ENCODE measurements at places on chromosomes 4 and X.

GRCh38 chr4:88755454-88755853, 57.8 kb upstream of the NAP1L5 start:
- DNase-seq = no peak

DNA sequence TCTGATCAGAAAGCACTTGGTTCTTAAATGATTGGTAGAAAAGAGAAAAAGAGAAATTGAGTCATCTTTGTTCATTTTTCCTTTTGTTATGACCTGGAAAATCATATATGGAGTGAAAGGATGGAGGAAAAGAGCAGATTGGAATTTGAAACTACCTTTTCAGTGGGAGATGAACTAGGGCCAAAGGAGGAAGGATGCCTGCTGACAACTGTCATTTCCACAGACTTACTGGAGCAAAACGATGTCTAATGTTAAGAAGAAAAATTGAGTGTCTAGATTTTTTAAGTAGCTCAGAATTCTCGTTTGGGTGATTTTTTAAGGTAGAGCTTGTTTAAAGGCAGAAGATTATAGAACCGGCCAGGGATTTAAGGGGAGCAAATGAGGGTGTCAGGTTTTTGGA, 144.6 kb upstream of the KCNIP4 start:
- DNase-seq = no peak

GRCh38 chr4:174096456-174096855, 187.0 kb downstream of the FBXO8 start:
- DNase-seq = no peak

DNA sequence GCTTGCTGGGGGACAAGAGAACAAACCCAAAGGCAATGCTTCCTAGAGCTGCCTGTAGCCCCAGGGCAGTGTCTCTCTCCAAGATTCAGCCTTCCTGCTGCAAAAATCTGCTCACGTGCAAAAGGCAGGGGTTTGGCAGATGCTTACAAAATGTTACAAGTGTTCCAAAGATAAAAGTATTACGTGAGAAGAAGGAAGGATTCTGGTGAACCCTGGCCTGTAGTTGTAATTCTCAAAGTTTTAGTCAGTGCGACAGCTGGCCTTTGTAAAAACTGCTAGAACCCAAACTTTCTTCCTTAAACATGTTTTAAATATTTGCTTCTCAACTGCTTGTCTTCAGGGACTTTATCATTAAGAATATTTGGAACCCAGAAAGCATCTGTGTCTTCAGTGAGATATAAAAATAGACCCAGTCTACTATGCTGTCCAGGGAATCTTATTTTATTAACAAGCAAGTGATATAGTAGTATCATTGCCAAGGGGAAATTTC, 232.3 kb downstream of the FRMPD4 start:
- DNase-seq = no peak

GRCh38 chr4:140344101-140344500, 29.3 kb upstream of the SCOC start:
- no peak for DNase-seq

GRCh38 chr4:55330241-55330640, 15.8 kb upstream of the SRD5A3 start:
- DNase-seq = no peak

GRCh38 chrX:12977761-12978204, 2.9 kb downstream of the TMSB4X start:
- DNase-seq = no peak

- no peak for DNase-seq
Observed at GRCh38 chr4:110614173-110614963, 8.5 kb downstream of the PITX2 start.

DNA sequence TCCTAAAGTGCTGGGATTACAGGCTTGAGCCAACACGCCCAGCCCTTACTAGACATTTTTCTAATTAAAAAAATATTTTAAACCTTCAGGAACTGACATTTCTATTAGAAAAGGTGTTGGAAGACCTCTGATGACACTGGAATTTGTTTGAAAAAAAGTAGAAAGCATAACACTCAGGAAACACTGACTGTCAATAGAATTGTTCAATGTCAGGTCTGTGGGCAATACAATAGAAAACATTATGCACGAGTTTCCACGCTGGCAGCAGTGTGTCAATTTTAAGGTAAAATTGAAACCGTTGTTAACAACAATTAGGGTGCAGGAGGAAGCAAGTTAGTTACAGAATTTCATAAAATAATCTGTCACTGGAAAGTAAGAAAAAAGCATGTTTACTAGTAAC, 140.7 kb upstream of the KLHL4 start:
- DNase-seq = no peak

DNA sequence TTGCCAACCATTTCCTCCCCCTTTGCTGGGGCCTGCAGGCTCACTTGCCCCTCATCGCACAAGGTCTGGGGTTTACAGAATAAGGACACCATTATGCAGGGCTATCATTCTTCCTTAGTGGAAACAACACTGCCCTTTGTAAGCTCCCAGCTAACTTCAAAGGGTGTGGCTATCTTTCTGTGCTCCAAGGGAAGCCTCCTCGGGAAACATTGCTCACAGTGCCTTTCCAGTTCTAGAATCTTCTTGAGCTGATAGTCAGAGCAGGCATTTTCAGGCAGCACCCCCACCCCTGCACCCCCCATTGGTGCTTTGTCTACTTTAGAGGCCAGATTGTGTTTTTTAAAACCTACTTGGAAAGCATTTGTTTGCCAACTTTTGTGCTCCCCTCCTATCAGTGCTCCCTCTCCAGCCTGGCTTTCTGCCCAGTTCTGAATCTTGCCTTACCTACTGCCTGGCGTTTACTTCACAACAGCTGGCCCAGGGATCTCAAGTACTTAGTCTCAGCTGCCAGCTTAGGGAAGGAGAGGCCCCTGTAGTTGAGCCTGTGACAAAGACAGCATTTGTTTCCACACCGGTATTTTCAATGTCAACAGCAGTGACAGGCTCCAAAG, 53.5 kb downstream of the PLAC1 start:
- no peak for DNase-seq

GRCh38 chr4:89739311-89739988, 97.5 kb downstream of the SNCA start:
- DNase-seq = no peak

DNA sequence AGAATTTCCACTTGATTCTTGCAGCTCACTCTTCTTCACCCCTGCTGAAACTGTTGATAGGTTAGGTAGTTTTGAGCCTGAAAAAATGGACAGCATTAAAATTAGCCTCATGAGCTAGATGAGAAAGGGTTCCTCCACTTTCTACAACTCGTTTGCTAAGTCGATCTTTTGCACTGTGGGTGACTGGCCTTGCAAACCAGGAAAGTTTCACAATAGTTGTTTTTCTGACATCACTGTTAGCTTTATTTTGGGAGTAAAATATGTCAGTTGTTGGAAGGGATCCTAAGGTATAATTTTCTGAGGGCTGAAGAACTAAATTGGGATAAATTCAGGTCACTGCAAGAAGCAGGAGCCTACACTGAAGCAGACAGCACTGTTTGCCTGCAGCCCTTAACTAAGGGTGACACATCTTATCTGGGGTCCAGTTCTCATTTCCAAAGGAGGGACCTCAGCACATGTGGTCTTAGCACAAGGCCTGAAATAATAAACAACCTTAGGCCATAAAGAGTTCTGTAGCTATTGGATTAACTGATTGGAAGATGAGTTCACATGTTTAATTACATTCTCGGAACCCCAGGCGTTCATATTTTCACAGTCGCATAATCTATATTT, 29.1 kb downstream of the ANAPC4 start:
- no peak for DNase-seq

DNA sequence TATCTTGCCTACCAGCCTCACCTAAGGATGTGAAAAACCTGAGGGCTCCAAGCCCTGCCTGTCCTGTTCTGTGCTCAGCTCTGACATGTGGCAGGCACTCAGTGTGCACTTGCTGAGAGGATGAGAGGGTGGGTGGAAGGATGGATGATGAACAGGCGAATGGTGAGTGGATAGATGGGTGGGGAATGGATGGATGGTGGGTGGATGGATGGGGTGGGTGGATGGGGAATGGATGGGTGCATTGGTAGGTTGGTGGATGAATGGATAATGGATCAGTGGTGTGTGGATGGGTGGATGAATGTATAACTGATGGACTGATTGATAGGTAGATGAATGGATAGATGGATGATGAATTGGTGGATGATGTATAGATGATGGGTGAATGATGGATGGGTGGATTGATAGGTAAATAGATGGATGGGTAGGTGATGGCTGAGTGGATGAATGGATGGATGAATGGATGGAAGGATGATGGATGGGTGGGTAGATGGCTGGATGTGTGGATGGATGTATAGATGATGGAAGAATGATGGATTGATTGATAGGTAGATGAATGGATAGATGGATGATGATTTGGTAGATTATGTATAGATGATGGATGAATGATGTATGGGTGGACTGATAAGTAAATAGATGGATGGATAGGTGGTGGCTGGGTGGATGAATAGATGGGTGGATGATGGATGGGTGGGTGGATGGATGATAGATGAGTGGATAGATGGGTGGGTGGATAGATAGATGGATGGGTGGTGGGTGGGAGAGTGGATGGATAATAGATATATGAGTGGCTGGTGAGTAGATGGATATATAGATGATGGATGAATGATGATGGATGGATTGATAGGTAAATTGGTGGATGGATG, 69.3 kb upstream of the NKX1-1 start:
- no peak for DNase-seq

DNA sequence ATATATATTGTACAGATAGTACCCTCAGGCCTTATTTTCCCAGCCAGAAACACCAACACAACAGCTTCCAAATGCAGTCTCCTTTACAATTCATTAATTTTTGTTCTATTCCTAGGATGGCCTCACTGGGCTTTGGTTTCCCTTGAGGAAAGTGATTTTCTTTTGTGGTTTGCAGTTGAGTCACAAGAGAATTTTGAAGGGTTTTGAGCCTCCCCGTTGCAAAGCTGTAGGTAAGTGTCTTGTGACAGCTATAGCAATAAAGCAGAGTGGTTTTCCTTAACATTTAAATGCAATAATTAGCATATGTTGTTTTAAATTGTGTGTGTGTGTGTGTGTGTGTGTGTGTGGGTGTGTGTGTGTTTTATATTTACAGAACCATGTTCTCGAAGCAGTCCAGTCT, 54.1 kb upstream of the WDR17 start:
- no peak for DNase-seq

GRCh38 chr4:40990236-40990898, 224.0 kb downstream of the APBB2 start:
- DNase-seq = peak; percentile 69

GRCh38 chrX:3807906-3808305, 94.5 kb upstream of the PRKX start:
- no peak for DNase-seq

- DNase-seq = no peak
Observed at GRCh38 chr4:105637408-105638176, 70.9 kb downstream of the INTS12 start.

GRCh38 chr4:18127030-18127429, 105.5 kb upstream of the LCORL start:
- no peak for DNase-seq

DNA sequence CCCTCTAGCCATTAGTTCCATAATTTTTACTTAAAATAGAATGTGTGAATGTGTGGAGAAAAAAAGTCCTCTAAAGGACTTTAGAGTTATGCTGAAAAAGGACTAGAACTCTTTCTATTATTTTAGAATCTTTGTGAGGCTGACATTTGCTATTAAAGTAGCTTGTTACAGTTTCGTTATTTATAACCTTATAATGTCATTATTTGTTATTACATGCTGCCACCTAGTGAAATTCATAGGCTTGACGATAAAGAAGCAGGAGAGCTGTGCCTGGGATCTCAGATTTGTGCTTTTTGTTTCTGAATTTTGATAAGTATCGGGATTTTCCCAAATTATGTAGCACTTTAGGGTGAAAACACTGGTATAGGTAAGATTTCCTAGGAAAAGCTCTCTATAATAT, 38.5 kb upstream of the TAPT1 start:
- no peak for DNase-seq

DNA sequence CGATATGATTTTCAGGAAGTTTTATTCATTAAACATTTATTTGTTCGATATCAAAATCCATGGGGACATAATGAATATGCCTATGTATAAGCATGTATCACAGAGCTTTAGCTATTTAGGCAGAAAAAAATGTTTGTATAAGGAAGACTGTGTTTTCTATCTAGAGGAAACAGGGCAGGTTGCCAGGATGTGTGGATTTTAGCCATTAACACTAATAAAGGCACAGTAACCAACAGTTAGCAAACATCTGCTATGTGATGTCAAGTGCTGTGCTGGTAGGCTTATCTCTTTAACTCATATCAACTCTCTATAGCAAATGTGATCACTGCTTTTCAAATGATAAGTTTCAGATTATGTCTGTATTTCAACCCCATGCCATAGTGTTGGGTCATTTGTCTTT, 708.9 kb upstream of the HS3ST1 start:
- no peak for DNase-seq

- DNase-seq = peak; percentile 3
Observed at GRCh38 chr4:7183161-7183560, 9.2 kb upstream of the SORCS2 start.

DNA sequence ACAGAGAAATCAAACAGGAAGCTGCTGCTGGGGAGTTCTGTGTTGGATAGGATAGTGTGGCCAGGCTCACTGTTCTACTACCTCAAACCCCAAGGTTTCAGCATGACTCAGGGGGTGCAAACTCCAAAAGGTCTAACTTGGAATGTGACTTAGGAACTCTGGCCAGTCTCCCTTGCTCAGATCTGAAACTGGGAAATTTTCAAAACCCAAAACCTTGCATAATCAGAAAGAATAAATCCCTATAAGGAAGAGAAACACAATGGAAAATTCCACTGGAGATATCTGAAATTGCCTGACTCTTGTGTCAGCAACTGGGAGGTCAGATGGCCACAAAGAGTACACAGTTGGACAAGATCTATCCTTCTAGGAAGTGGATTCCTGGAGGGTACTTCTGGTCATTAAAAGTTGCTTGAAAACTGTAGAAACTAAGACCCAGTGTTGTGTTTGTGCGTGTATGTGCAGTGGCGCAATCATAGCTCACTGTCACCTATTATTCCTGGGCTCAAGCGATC, 58.0 kb downstream of the PPEF2 start:
- no peak for DNase-seq

GRCh38 chrX:48956728-48957414, 536 bp downstream of the OTUD5 start:
- no peak for DNase-seq

DNA sequence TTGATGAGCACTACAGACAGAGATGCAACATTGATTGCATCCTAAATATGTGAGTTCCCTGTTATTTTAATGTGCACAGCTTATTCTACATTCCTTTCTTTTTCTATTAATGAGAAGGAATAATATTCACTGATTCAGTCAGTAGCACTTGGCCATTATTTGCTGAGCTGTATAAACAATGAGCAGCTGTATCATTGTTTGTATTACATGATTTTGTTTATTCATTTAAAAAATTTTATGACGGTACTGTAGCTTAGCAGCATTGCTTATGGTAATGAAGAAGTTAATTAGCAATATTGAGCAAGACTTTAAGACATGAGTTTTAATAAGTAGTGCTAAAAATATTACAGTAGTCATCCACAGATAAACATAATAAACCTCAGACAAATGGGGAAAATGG, 582.0 kb downstream of the ADGRL3 start:
- no peak for DNase-seq

DNA sequence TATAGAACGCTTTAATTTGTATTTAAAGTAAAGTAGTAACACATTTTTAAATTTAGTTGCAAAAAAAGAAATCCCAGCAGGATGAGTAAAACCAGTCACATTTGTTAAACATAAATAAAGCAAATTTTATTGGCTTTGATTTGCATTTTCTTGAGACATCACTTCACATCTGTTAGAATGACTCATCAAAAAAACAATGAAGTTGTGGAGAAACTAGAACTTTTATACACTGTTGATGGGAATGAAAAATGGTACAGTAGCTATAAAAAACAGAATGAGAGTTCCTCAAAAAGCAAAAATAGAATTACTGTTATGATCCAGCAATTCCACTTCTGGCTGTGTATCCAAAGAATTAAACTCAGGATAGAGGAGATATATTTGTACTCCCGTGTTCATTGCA, 454.0 kb upstream of the KLHL4 start:
- no peak for DNase-seq

Measured in RWPE2 (cell line).